ENCODE measurements at places on chromosomes 1 and 21.

DNA sequence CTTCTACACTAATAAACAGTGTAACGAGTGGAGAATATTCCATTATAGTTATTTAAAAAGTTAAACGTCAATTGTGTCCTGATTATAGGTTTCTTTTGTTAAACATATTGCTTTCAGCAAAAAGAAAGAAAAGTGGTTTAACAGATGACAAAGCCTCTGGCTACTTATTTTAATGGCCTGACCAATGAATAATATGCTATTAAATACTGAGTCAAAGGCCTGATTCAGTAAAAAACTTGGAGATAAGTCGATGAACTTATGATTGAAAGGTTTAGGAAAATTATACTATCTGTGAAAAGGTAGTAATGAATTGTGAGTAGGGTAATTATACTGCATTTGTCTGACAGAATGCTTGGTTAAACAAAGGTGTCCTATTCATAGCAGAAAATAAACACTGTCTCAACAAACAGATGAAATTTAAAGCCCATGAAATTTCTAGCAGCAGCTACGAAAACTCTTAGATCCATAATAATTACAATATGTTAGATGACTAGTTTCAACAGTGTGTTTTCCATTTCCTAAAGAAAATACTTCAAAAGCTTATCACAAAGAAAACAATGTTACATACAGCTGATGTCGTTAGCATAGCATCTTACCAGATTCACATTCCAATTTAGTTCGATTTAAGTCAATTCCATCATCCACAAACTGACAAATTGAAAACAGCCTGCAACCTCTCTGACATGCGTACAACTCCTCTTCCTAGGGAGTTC, 6.2 kb downstream of the TMEM59 start:
- DNase-seq = no peak

DNA sequence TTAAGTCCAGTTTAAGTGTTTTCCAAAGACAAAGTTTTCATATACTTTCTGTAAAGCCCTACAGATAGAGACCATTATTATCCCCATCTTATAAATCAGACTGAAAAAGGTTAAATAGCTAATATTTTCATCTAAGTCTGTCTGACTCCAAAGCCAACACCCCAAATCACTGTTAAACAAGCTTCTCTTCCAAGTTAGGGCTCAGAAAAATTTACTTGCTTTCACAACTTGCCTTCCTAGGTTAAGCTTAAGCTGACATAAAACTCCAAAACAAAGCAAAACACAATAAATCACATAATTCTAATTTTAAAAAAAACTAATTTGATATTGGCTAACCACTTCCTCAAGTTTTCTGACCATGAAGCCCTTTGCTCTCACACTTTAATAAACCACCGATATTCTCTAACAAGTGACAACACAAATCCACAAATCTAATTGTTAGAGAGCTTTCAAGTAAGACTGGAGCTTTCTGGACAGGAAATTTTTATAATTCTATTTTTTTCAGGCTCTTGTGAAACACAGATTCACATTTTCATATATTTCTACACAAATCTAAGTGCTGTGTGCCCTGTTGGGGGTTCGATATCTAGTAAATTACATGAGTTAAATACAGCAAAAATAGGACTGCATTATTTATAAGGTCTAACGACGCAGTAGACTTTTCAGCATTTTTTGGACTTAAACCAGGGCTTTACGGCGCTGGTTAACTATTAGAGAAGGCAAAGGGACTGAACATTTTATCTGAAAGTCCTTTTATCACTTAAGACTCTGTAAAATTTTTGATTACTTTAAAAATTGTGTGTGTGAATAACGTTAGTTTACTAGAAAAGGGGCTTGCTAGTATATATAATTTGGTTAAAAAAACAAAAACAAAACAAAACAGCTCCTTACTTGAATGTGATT, 2.1 kb downstream of the GNG12 start:
- no peak for DNase-seq

DNA sequence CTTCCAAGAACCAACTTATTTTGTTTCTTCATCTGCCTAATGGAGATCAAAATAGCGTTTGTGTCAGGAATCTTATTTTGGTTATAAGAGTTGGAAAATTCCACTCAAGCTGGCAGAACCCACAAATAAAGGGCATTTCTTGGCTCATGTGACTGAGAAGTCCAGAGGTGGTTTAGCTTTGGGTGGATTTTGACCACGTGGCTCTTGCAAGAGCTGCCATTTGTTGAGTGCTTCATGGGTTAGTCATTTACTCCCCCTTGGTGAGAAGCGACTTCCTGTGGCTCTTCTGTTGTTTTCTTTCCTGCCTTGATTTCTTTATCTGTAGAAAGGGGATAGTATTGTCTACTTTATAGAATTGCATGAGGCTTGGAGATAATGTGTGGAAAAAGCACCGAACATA, 9.5 kb upstream of the RNF186 start:
- DNase-seq = no peak

DNA sequence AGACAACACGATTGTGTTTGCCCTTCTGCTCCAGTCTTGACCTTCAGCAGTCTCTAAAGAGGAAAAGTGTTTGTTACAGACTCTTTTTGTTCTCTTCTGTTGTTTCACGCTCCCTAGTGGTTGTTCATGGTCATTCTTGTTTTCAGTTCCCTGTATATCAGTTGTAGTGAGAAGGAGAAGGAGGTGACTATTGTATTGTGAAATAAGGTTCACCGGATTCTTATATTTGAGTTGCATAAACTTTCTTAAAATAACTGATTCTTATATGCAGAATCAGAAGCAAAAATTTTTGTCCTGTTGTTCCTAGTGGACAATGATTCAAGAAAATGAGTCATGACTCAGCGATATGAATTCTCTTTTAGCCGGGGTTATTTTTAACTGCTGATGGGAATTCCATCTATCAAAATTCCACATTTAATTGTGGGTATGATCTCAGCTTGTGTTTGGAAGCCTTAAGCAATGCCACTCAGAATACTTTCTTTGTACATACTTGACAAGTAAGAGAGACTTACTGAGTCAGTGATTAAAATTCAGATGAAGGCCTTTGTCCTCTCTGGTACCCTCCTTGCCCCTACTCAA, 152.2 kb downstream of the CLEC20A start:
- peak; percentile 83 for DNase-seq

DNA sequence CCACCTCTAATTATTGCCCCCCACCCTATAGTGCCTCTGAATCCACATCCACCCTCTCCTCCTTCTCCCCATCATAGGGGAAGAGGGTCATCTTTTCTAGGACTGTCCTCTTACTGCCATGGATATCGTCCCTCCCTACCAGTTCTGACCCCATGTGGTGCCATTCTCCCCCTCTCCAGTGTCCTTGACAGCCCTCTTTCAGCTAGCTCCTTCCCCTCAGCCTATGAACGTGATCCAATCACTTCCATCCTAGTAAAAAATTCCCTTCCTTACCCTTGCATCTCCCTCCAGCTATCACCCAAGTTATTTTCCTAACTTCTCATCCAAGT, 172.7 kb downstream of the RRAGC start:
- no peak for DNase-seq

DNA sequence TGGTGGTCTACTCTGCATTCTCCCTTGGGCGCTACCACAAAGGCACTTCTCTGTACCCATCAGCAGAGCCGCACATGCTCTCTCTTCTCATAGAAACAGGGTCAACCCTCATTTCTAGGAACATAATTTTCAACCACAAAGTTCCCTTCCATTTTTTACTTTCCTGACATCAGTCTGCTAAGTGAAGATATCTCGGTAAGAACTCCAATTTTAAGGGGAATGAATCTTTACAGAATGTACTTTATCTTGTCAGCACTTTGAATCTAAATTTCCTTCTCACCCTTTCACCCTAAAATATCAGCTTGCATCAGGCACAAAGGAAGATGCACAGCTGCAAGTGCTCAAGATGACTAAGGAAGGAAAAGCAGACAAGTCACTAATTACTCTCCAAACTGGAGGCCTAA, 545.9 kb downstream of the SMYD3 start:
- DNase-seq = no peak

GRCh38 chr1:54406339-54407153, at the start of gene SSBP3:
SSBP3 (minus strand) TSS chr1:54406394.
- DNase-seq = no peak

DNA sequence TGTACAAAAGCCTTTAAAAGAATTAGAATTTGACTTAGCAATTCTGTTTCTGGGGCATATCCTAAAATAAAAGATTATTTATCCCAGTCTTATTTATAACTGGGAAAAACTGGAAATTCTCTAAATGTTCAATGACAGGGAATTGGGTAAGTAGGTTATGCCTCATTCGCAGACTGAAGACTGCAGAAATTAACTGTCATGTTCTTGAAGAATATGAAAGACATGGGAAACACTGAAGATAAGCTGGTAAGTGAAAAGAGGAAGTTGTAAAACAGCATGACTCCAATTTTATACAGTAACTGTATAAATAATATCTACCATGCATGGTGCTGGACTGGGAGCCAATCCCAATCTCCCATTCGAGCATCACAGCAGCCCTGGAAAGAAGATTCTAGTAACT, 50.6 kb upstream of the SLC2A1 start:
- no peak for DNase-seq

GRCh38 chr1:31170486-31170735, 69.3 kb downstream of the NKAIN1 start:
- no peak for DNase-seq

GRCh38 chr21:33849834-33850233, 65.8 kb downstream of the ATP5PO start:
- DNase-seq = no peak

DNA sequence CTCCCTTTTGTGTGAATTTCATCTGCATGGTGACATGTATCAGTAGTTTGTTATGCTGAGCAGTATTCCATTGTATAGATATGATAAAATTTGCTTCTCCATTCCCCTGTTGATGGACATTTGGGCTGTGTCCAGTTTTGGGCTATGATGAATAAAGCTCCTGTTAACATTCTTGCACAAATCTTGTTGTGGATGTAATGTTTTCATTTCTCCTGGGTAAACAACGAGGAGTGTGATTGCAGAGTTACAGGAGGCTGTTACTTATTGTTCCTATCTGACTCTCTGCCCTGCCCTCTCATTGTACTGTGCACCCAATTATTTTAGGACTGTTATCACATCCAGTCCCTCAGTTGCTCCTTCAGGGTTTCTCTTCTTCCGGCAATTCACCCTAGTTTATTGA, 24.2 kb downstream of the MAPKAPK2 start:
- DNase-seq = no peak

DNA sequence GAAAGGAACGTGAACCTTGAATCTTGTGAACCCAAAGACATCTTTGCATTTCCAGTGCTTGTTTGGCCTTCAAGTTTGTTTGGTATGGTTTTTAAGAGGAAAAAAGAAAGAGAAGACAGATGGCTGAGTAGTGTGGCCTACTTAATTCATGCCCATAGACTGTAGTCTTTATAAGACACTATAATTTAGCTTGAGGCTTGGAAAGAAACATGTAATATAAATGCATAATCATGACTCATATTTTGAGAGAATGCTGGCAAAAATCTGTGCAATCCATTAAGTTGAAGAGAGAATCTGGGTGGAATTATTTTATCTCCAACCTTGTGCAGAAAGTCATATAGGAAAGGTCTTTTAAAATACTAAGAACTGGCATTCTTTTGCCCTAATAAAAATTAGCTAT, 179.3 kb downstream of the SIPA1L2 start:
- DNase-seq = no peak

GRCh38 chr1:159900086-159900680, at the start of gene CFAP45:
CFAP45 (minus strand) TSS chr1:159900165; CDS start chr1:159900098, 67 bp downstream.
- no peak for DNase-seq

GRCh38 chr1:229940684-229941083, 126.4 kb upstream of the GALNT2 start:
- peak; percentile 42 for DNase-seq

GRCh38 chr1:193919827-193920226, 733.4 kb upstream of the B3GALT2 start:
- no peak for DNase-seq

GRCh38 chr1:14168326-14169063, 430.0 kb upstream of the KAZN start:
- no peak for DNase-seq

GRCh38 chr1:175904808-175905207, 161.4 kb upstream of the TNR start:
- DNase-seq = no peak

DNA sequence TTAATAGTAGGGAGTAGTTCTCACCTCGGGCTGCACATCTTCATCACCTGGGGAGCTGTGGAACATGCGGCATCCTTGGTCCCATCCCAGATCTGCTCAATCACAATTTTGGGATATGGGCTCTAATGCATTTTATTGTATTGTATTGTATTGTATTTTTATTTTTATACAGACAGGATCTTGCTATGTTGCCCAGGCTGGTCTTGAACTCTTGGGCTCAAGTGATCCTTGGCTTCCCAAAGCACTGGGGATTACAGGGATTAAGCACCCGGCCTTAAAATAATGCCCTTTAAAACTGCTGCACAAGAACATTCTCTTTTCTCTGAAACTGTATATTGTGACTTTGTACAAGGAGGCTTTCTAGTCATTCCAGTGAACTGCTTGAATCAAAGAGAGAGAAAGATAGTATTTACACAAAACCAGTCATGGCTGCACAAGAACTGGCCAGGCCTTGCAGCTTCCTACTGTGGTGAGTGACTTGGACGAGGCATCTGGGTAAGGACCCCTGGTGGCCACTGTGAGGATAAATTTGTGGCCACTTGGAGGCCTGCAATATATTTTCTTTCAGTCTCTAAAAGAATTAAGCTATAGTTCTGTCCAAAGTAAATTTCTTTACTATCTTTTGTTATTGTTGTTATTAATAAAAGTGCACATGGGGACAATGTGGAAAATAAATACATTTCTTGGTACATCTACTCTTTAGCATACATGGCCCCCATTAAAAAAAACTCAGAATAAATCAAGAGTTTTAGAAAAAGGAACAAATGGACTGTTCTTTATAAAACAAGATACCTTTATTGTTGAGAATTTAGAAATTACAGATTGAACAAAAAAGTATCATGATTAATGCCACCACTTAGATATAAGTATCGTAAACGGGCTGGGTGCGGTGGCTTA, 48.0 kb downstream of the TBCE start:
- DNase-seq = peak; percentile 33

GRCh38 chr1:173438675-173439074, 38.5 kb upstream of the PRDX6 start:
- DNase-seq = no peak

GRCh38 chr1:34597877-34598514, 156.9 kb upstream of the GJB5 start:
- DNase-seq = peak; percentile 12

DNA sequence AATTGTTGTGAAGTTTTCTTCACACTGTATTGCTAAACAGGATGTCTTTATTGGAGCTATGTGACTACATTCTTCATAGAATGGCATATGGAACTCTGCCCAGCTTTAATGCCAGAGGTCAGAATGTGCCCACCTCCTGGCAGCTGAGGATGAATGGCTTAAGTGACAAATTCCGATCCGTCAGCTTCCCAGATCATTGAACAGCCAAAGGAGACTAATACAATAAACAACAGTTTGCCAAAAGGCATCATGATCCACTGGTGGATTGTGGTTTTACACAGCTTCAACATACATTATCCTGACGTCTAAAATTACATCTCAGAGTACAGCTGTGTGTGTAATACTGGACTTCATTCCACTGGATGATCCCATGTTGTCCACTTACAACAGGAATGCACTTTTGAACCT, 68.7 kb upstream of the C1orf105 start:
- DNase-seq = no peak

GRCh38 chr21:35081861-35082260, 32.8 kb upstream of the RUNX1 start:
- DNase-seq = no peak
